ENCODE measurements at places on chromosomes 1 and 21. TPM values are rescaled to one million over a fixed set of nuclear protein-coding genes. Genes with fewer than 3 reads are reported as not detected.

RHOU gene
- 18.9 TPM for total RNA-seq

SERPINC1 gene
- total RNA-seq: not detected

CLCA2 gene
- under 0.01 TPM for total RNA-seq

SCYL3 gene
- 8.0 TPM for total RNA-seq

ASCL5 gene
- not detected for total RNA-seq

CAMTA1 gene
- total RNA-seq: 37.6 TPM

SPRR1A gene
- not detected for total RNA-seq

CLDN17 gene
- total RNA-seq: not detected

ZBED6 gene
- total RNA-seq: 14.5 TPM

SPSB1 gene
- total RNA-seq: 68.9 TPM

WNT2B gene
- total RNA-seq: 0.51 TPM

COP1 gene
- 43.5 TPM for total RNA-seq

CFHR1 gene
- total RNA-seq: not detected

OR2T29 gene
- total RNA-seq: not detected

PLD5 gene
- not detected for total RNA-seq

FAAH gene
- total RNA-seq: 0.64 TPM

PDPN gene
- total RNA-seq: 70.3 TPM

SMG5 gene
- 58.9 TPM for total RNA-seq

TESK2 gene
- total RNA-seq: 4.2 TPM

ZNF695 gene
- 1.0 TPM for total RNA-seq

MROH9 gene
- not detected for total RNA-seq

TSSK3 gene
- total RNA-seq: 0.26 TPM

OR2AK2 gene
- total RNA-seq: not detected

TSTD1 gene
- 6.0 TPM for total RNA-seq

CHAF1B gene
- total RNA-seq: 1.6 TPM

TNFAIP8L2 gene
- total RNA-seq: not detected

C4BPB gene
- not detected for total RNA-seq

SUMO3 gene
- 86.4 TPM for total RNA-seq

MPL gene
- total RNA-seq: 0.13 TPM

TFF2 gene
- total RNA-seq: not detected

SIK1 gene
- 10.2 TPM for total RNA-seq

NBPF1 gene
- total RNA-seq: 20.4 TPM

KRTAP10-4 gene
- total RNA-seq: not detected

TAS1R1 gene
- 0.13 TPM for total RNA-seq

SLC22A15 gene
- not detected for total RNA-seq

LCE2C gene
- total RNA-seq: not detected

RGS4 gene
- total RNA-seq: 8.5 TPM

LY9 gene
- total RNA-seq: not detected

GNAI3 gene
- total RNA-seq: 14.9 TPM

WDR64 gene
- total RNA-seq: not detected

NUAK2 gene
- 3.1 TPM for total RNA-seq

CRNN gene
- not detected for total RNA-seq

SPRR4 gene
- total RNA-seq: not detected

RGS7 gene
- total RNA-seq: 0.13 TPM

OLFML3 gene
- total RNA-seq: 7.2 TPM

All from dermis microvascular lymphatic vessel endothelial cell (primary cell).